Mesothelial cell of epicardium (in vitro differentiated cells): ENCODE measurements at places on chromosomes 6 and 20. TPM values are rescaled to one million over a fixed set of nuclear protein-coding genes. Genes with fewer than 3 reads are reported as not detected.

GRCh38 chr6:116208056-116208785 lies 45.7 kb downstream of the TSPYL4 start:
- DNase-seq, result no peak

The CCDC28A gene
- 12.7 to 15.0 TPM (median 13.3 TPM) in 3 replicates for total RNA-seq

The PNLDC1 gene
- total RNA-seq, result 0.16 to 0.33 TPM (median 0.23 TPM) in 3 replicates

GRCh38 chr6:163992701-163993100 lies 578.2 kb downstream of the QKI start:
- DNase-seq, result no peak

GRCh38 chr6:20698675-20699074 lies 164.4 kb downstream of the CDKAL1 start:
- no peak for DNase-seq

The SLC13A3 gene
- total RNA-seq, result 18.8 to 19.7 TPM (median 19.3 TPM) in 3 replicates

The ARHGAP40 gene
- 0.33 to 0.54 TPM (median 0.45 TPM) in 3 replicates for total RNA-seq
